ENCODE measurements at places on chromosomes 1 and 21. TPM values are rescaled to one million over a fixed set of nuclear protein-coding genes. Genes with fewer than 3 reads are reported as not detected.

DNA sequence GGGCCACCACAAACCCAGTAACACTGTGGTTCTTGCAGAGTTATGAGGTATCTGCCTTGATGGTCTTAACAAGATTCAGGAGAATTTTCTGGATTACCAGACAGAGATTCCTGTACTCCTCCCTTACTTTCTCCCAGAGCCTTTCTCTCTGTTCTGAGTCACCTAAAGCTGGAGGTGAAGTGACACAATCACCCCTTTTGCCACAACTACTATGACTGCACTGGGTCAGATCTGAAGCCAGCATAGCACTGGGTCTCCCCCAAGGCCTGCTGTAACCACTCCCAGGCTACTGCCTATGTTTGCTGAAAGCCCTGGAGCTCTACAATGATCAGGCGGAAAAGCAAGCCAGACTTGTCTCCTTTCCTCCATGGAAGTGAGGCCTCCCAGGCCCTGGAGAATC lies 156.7 kb upstream of the NEGR1 start:
- DNase-seq: no peak

DNA sequence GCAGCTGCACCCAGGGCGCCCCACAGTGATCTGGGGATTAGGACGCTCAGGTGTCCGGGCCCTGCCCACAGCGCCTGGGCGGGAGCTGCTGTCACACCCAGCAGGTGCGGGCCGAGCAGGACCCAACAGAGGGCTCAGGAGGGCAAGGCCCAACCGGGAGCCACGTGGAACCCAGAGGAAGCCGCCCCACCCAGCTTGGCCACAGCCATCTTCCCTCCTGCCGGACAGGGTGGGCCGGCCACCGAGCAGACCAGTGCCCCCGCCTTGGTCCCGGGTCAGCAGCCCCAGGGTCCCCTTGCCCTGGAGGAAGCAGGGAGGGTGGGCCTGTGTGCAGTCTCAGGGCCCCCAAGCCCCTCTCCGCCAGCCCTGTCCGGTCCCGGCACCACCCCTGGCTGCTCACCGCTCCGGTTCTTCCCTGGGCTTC lies 6.3 kb upstream of the TTLL10 start:
- DNase-seq: no peak

OLFM3 gene
- not detected for total RNA-seq

TRIM17 gene
- total RNA-seq: not detected

DNA sequence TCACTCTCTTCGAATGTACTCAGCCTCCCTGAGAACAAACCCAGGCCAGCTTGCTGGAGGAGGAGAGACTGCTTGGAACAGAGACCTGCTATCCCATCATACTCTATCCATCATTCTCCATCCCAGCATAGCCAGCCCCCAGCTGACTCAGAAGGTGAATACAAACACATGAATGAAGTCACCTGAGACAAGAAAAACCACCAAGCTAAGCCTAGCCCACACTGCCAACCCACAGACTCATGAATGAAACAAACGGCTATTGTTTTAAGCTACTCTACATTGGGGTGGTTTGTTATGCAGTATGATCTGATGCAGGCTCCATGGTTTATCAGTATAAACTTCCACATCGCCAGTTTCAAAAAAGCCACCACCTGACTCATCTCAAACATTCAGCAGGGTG lies 395.6 kb downstream of the SETD4 start:
- DNase-seq: peak; percentile 21

PTGFR gene
- 18.5 TPM for total RNA-seq

CYP4X1 gene
- total RNA-seq: not detected

GRCh38 chr1:7471836-7472235 lies 299.3 kb upstream of the VAMP3 start:
- DNase-seq: peak; percentile 38

PLA2G2A gene
- total RNA-seq: not detected

DNA sequence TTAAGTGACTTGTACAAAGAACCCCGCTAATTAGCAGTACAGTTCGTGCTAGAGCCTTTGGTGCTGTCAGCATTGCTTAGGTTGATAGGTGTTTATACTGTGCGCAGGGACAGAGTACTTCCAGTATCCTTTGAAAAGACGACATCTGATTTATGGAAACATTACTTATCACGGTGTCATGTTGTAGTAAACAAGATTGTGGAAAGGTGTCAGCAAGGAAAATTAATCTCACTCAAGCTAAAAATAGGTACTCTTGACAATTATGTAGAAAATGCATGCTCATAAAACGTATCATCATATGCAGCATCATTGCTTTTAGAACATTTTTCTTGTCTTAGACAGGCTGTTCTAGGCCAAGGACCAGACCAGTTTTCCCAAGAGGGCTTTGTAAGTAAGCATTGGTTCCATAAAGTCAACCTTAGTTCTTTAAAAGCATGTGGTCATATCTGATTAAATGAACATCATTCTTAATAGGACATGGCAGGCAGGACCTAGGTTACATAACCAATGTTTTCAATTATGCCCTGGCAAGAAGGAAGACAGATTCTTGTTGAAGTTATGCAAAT lies 33.0 kb downstream of the SH3BGR start:
- DNase-seq: no peak

RHCE gene
- 2.1 TPM for total RNA-seq

All from myocyte (in vitro differentiated cells).